ENCODE measurements at places on chromosomes 12 and 14. TPM values are rescaled to one million over a fixed set of nuclear protein-coding genes. Genes with fewer than 3 reads are reported as not detected.

Gene PROX2
- total RNA-seq, result not detected

Gene RDH12
- 0.15 TPM for total RNA-seq

Gene SIRT4
- 0.49 TPM for total RNA-seq

Gene ESR2
- 0.23 TPM for total RNA-seq

Gene APOF
- not detected for total RNA-seq

Gene RPGRIP1
- total RNA-seq, result not detected

Gene LHX5
- 1.2 TPM for total RNA-seq

Gene PZP
- total RNA-seq, result not detected

Gene PIWIL1
- total RNA-seq, result under 0.01 TPM

Gene PRKD1
- total RNA-seq, result not detected

Gene KLRG1
- 1.4 TPM for total RNA-seq

Gene GALNT16
- total RNA-seq, result not detected

Gene NTS
- not detected for total RNA-seq

Gene C12orf42
- not detected for total RNA-seq

Gene BHLHE41
- 0.19 TPM for total RNA-seq

Gene PA2G4
- 356 TPM for total RNA-seq

Gene SOAT2
- total RNA-seq, result not detected

Gene KRT1
- 2.3 TPM for total RNA-seq

Gene SLC38A4
- 0.27 TPM for total RNA-seq

Gene LMNTD1
- total RNA-seq, result not detected

Gene CCDC38
- not detected for total RNA-seq

Gene KRT80
- 0.55 TPM for total RNA-seq

Gene FAM222A
- total RNA-seq, result 0.72 TPM

Gene SLC5A8
- 0.08 TPM for total RNA-seq

Gene CLEC4D
- not detected for total RNA-seq

Gene NOXRED1
- total RNA-seq, result not detected

Gene CAPRIN2
- total RNA-seq, result 21.4 TPM

Gene ETV6
- total RNA-seq, result 7.8 TPM

Gene TNFAIP2
- total RNA-seq, result 3.3 TPM

Gene ERP27
- 0.19 TPM for total RNA-seq

Gene SYT10
- total RNA-seq, result not detected

Gene MEG3
- total RNA-seq, result 3.8 TPM

Gene PPP1R1A
- total RNA-seq, result not detected

Gene RNASE1
- total RNA-seq, result not detected

Gene SLIRP
- total RNA-seq, result 328 TPM

Gene WDR20
- 16.9 TPM for total RNA-seq

Gene SLC6A15
- total RNA-seq, result 37.3 TPM

Gene OR4N5
- total RNA-seq, result not detected

Gene MGAT4C
- total RNA-seq, result not detected

Gene PSMA3
- 156 TPM for total RNA-seq

Gene HOXC4
- total RNA-seq, result 4.1 TPM

Gene OVCH1
- not detected for total RNA-seq

Gene UBE3B
- 51.9 TPM for total RNA-seq

Gene KRT86
- 0.08 TPM for total RNA-seq

Gene TAS2R20
- total RNA-seq, result 0.08 TPM

Gene LMO3
- 0.04 TPM for total RNA-seq

Gene DPY19L2
- total RNA-seq, result 2.9 TPM

Gene STYK1
- total RNA-seq, result 2.1 TPM

Gene RHEBL1
- total RNA-seq, result 3.9 TPM

Gene AVPR1A
- total RNA-seq, result not detected

Gene WNT1
- not detected for total RNA-seq

Gene VRTN
- not detected for total RNA-seq

Gene GYS2
- total RNA-seq, result not detected

Gene LRFN5
- not detected for total RNA-seq

Measured in hair follicular keratinocyte (primary cell).